ENCODE measurements at places on chromosomes 1 and 21. TPM values are rescaled to one million over a fixed set of nuclear protein-coding genes. Genes with fewer than 3 reads are reported as not detected.

GRCh38 chr21:32562915-32563314 lies 22.4 kb downstream of the TCP10L start:
- H3K27ac ChIP-seq: no peak overlapping the region
- H3K36me3 ChIP-seq: no peaks in the 10 kb centered on the region
- peaks cover 1% of the 10 kb centered on the region for H3K4me1 ChIP-seq
- H3K4me3 ChIP-seq: no peak overlapping the region
- H3K27me3 ChIP-seq: no peaks in the 10 kb centered on the region

MIB2 gene
- total RNA-seq: 81.6 TPM

DNA sequence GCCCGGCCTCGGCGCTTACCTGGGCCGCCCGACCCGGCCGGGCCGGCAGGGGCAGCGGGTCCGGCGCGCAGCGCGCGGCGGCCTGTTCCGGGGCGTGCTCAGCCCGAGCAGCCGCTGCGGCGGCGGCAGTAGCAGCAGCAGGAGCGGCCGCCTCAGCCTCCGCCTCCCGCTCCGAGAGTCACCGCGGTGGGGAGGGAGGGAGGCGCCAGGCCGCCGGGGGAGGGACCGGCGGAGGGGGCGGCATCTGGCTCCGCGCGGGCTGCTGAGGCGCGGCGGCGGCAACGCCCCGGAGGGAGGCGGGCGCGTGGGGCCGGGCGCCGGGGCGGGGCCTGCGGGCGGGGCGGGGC lies at the start of gene CTNNBIP1:
TSS of gene CTNNBIP1 (minus strand) at position 194 of the 347 bp plus-strand sequence. CDS start 38,205 bp downstream, outside the sequence.
- peaks cover 7% of the 10 kb centered on the region for H3K4me1 ChIP-seq
- no peak for DNase-seq
- peak within 1 kb of the TSS; percentile 93 for H3K4me3 ChIP-seq
- H3K36me3 ChIP-seq: no peaks in the 10 kb centered on the region
- H3K27ac ChIP-seq: peak within 1 kb of the TSS; percentile 85
- H3K27me3 ChIP-seq: no peaks in the 10 kb centered on the region

OR2L2 gene
- 0.10 TPM for total RNA-seq

DNA sequence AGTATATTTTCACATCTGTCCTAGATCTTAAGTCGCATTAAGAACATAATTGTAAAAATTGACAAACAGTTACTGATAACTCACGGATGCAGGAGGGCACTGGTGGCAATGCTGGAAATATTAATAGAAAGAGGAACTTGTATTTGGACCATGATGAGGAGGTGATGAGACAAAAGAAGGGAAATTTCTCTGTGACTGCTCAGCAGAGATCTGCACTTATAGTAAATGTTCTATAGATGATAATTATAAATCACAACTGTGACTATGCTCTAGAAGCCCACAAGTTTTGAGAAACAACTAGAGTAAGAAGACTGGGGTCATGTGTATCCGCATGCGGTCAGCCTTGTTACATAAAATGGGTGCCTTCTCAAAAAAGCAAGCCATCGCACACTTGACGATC lies 8.7 kb upstream of the DUSP12 start:
- H3K27ac ChIP-seq: no peak overlapping the region
- H3K27me3 ChIP-seq: no peaks in the 10 kb centered on the region
- no peak overlapping the region for H3K4me3 ChIP-seq
- no peaks in the 10 kb centered on the region for H3K36me3 ChIP-seq
- H3K4me1 ChIP-seq: no peaks in the 10 kb centered on the region

PLA2G5 gene
- total RNA-seq: 67.4 TPM

DNA sequence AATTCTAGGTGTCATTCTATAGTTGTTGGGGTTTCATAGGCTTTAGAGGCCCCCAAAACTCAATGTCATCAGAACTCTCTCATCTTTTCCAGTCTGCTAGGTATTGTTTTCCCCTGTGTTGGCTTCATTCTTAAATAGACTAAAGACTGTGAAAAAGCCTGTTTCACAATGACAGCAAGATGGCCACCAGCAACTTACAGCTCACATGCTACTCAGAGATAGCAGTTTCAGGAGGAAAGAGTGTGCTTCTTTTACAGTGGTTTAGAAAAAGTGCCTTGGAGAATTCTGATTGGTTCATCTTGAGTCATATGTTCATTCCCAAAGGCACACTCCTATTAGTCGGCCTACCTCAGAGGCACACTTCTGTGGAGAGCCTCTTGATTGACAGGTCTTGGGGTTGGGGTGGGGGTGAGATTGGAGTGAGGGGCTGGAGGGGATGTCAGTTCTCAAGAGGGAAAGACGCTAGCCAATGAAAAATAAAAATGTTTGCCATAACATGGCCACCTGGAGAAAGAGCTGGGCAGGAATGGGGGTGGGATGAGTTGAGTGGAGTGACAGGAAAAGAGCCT lies 8.5 kb downstream of the IL23R start:
- H3K4me1 ChIP-seq: no peaks in the 10 kb centered on the region
- H3K4me3 ChIP-seq: no peak overlapping the region
- H3K27me3 ChIP-seq: no peaks in the 10 kb centered on the region
- H3K27ac ChIP-seq: no peak overlapping the region
- H3K36me3 ChIP-seq: no peaks in the 10 kb centered on the region
- DNase-seq: no peak

- H3K27ac ChIP-seq: no peak overlapping the region
- no peaks in the 10 kb centered on the region for H3K36me3 ChIP-seq
- no peak for DNase-seq
- no peaks in the 10 kb centered on the region for H3K4me1 ChIP-seq
- no peak overlapping the region for H3K4me3 ChIP-seq
Observed at GRCh38 chr21:36422279-36423098, 37.3 kb downstream of the CHAF1B start.

LRP8 gene
- total RNA-seq: 1.9 TPM

ACBD3 gene
- 36.3 TPM for total RNA-seq

DNA sequence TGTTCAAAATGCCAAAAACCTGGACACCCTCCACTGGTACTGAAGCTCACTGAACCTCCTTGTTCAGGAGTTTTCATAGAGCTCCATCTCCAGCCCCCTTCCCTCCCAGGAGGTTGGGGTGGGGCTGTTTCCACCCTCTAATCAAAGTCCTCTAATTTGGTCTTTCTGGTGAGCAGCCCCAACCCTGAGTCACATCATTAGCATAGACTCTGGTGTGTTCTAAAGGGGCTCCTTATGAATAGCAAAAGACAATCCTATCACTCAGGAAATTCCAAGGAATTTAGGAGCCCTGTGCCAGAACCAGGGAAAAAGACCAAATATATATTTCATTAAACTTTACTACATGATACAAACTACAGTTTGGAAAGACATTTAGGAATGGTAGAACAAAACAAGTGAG lies 13.2 kb upstream of the UBE4B start:
- DNase-seq: no peak
- H3K36me3 ChIP-seq: no peaks in the 10 kb centered on the region
- H3K27ac ChIP-seq: no peak overlapping the region
- H3K4me3 ChIP-seq: no peak overlapping the region

DNA sequence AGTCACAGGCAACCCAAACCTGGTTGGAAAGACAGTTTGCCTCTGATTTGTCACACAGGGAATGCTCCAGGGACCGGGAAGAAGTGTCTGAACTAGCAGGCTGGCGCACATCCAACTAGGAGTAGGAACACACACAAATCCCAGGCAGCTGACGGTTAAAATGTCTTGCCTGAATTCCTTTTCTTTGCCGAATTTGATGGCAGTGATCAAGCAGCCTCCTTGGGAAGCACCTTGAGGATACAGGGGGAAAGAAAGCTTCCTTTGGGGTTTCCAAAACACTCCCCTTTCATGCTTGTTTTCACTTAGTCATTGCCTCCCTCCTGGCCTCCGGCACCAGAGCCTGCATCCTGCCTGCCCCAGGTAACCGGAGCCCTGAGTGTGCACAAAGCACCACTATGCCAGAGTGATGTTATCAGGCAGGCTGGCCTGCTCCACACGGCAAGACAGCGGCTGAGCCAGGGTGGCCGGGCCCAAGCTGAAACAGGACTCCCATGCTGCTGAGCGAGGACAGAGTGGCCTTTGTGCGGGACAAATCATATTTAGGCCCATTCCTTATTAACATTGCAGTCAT lies 193.8 kb downstream of the LMX1A start:
- DNase-seq: no peak
- no peaks in the 10 kb centered on the region for H3K4me1 ChIP-seq
- no peaks in the 10 kb centered on the region for H3K27me3 ChIP-seq
- H3K36me3 ChIP-seq: no peaks in the 10 kb centered on the region
- no peak overlapping the region for H3K27ac ChIP-seq

DNA sequence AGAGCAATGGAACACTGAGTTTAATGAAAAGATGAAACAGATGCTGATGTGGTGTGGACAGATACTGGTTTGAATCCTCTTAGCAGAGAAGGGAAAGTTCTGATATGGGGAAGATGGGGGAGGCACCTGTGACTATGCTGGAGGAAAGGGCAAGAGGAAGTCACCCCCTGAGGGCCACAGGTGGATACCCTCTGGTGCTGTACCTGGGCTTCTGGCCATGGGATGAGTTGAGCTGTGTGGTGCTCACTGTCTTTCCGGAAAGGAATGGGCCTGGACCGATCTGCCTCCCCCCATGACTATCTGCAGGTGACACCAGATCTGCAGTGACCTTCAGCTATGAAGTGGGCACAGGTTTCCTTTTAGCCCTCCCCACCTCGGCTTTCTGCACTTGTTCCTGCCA lies 52.4 kb downstream of the IER5 start:
- no peak overlapping the region for H3K4me3 ChIP-seq
- no peak overlapping the region for H3K27ac ChIP-seq
- DNase-seq: no peak
- H3K27me3 ChIP-seq: no peaks in the 10 kb centered on the region
- no peaks in the 10 kb centered on the region for H3K36me3 ChIP-seq
- H3K4me1 ChIP-seq: no peaks in the 10 kb centered on the region
